ENCODE measurements at places on chromosomes 2 and 18.

- DNase-seq: no peak
These were observed 373.7 kb downstream of the NR4A2 start for GRCh38 chr2:155958834-155959233.

DNA sequence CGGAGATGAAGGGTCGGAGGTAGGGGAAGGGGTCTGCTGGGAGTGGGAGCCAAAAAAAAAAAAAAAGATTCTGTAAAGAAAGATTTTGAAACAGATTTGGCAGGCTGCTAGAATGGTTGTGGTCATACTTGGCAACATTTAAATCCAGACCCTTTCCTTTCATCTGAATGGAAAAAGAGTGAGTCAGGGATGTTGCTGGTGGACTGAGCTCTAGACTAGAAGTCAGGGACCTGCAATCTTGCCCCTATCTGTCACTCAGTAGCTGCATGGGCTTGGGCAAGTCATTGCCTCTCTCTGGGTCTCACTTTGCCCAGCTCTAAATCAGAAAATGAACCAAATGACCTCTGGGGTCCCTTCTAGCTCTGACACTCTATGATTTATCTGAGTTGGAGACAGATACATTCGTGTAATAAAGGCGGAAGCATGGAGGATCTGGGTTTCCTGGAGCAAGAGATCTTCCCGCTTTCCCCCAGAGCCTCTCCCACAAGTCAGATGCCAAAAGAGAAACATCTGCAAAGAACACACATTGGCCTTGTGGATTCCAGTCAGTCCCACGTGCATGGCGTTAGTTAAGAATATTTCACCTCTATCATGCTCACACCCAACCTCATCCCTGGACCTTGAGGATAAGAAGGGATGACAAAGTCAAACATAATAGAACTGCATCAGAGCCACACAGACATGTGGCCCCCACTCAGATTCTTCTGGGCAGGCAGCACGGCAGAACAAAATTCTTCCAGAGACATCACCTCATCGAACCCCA lies 58.5 kb downstream of the ADD2 start:
- peak; percentile 44 for DNase-seq

DNA sequence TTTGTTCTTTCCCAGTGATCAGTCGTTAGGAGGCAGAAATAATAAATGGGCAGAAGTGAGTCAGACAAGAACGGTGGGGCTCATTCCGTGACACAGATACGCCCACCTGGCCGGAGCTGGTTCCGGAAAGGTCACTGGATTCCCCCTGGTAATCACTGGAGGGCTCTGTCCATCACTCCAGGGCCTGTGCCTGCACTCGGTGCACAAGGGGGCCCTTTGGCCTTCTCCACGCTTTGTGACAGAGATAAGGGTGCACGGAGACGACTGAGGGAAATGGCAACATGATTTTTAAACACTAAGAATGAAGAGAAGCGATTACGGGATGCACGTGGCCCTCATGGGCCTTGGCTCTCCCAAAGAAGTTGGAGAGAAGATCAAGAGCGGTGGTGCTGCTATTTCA lies 84.4 kb downstream of the PTGR3 start:
- no peak for DNase-seq

- DNase-seq: peak; percentile 35
These were observed 73.1 kb upstream of the RBMS1 start for GRCh38 chr2:160566717-160567116.

GRCh38 chr2:76640905-76641304 lies 881.3 kb downstream of the LRRTM4 start:
- no peak for DNase-seq

Measured in fibroblast of skin of left quadriceps (primary cell).